MCF 10A (cell line): ENCODE measurements at places on chromosomes 11 and 22. TPM values are rescaled to one million over a fixed set of nuclear protein-coding genes. Genes with fewer than 3 reads are reported as not detected.

DNA sequence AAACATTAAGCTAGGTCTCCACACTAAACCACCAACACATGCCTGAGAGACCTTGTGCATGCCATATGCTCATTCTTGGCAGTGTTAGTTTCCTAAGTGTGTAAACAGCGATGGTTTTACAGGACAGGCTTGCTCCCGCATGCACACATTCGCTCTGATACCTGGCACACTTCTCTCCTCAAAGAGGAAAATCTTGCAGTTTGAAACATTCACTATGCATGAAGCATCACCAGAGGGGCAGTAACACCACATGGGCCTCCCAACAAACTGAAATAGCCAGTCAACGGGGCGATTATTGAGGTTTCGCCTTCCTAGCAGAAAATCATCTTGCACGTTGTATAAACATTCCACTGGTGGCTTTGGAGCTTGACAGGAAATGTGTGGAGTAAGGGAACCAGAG lies 52.6 kb downstream of the ABTB2 start:
- DNase-seq = no peak

GGT5 gene
- 31.5 and 34.6 TPM in 2 replicates for total RNA-seq

- peak; percentile 98 for DNase-seq
Measured at GRCh38 chr22:20858615-20859416, at the start of the genes PI4KA and SNAP29. Gene PI4KA (minus strand): TSS chr22:20858811. CDS start chr22:20858725, 86 bp downstream. Gene SNAP29 (plus strand): TSS chr22:20859007. CDS start chr22:20859111, 104 bp downstream.

DNA sequence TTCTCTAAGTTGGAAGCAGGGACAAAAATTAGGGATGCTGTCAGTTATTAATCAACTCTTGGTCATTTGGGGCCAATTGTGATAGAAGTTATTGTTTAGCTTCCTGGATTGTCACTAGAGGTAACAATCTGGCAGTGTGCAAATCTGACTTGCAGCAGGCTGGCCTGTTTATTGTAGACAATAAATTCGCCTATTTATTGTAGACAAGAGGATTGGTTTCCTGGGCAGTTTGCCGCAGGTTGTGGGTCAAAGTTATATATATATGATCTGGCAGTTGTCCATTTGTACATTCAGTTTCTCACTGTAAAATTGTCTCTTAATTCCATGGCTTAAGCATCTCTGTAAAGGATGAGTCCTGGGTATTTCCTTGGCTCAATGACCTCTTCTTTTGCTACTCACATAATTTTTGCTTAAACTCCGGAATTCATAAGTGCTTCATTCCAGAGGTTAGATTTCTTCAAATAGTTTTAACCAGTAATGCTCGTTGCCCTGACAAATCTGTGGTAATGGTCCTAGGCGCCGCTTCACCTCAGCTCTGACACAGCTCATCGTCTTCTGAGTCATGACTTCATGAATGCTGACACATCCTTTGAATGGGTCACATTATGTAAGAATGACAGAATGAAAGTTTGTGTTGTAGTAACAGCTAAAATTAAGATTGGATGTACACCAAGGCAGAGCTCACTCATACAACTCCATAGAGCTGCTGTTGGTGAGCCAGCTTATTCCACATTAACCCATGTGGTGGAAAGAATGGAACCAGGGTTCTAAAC lies 7.8 kb upstream of the MMP3 start:
- DNase-seq = peak; percentile 81
